Posterior vena cava (tissue), 2 donors: ENCODE measurements at places on chromosomes 1 and 21. TPM values are rescaled to one million over a fixed set of nuclear protein-coding genes. Genes with fewer than 3 reads are reported as not detected.
A peak's percentile ranks its signal among the peaks of the same experiment; 100 is the strongest.

TMIGD3 gene
- 7.1 TPM for total RNA-seq

FCRL1 gene
- 1.7 TPM for total RNA-seq

SPOCD1 gene
- 23.0 TPM for total RNA-seq

TIE1 gene
- total RNA-seq: 32.5 TPM

OPRD1 gene
- total RNA-seq: not detected

CD48 gene
- 5.6 TPM for total RNA-seq

FCMR gene
- 1.4 TPM for total RNA-seq

COL24A1 gene
- 0.19 TPM for total RNA-seq

GRCh38 chr1:177849130-177849529, 120.7 kb downstream of the SEC16B start:
- no peak for DNase-seq

DNA sequence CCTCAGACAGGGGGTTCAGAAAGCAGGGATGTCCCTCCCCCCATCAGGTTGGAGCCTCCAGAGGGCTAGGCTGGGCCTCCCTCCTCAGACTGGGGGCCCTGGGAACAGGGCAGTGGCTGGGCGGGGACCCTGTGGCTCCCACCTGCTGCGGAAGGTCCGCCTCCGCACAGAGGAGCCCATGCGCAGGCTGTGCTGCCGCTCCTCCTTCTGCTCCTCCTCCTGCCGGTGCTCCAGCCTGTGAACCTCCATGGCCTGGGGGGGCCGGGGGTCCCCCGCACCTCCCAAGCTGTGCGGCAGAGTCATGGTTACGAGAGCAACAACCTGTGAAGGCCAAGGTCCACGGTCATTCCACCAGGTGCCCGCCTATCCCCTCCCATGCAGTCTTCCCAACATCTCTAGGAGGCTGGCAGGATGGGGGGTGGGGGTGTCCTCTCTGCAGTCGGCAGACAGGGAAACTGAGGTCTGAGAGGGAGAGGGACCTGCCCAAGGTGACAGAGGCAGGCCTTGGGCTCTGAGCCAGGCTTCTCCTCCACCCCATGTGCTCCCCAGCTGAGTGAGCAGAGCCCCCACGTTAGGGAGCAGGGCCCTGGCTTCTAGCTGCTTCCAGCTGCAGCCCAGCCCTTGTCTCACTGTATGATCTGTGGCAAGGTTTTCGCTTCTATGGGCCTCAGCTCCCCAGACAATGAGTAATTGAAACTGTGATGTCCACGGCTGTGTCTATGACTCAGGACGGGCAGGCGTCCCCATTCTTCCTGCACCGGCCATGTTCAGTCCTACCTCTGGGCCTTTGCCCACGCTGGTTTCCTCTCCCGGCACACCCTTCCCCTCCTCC, 3.4 kb downstream of the MYOM3 start:
- DNase-seq: peak; percentile 90

GRCh38 chr1:176211396-176212165, 4.5 kb upstream of the COP1 start:
- no peak for DNase-seq

DNA sequence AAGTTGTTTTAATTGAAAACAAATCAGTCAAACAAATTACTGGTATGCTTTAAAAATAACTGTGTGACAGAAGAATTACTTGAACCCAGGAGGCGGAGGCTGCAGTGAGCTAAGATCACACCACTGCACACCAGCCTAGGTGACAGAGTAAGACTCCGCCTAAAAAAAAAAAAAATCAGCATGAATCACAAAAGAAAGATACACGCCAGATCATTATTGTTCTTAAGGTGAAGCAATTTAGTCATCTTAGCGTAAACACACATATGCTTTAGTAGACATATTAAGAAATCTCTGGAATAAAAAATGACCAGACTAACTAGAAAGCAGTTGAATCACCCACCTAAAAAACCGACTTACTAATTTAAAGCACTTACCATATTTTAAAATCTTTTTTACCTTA, 20.2 kb downstream of the RERE start:
- DNase-seq: no peak

DNA sequence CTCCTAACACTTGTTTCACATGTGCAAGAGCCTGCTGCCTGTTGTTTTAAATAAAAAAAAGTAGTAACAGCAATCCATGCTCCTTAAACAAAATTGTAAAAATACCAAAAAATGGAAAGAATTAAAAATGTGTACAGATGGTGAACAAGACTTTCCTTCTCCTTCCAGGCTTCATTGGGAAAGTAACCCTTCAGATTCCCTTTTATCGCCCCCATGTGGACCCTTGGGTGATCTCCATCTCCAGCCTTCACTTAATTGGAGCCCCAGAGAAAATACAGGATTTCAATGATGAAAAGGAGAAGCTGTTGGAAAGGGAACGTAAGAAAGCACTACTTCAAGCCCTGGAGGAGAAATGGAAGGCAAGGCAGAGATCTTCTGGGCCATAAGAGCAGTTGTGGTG, 14.2 kb downstream of the VPS13D start:
- DNase-seq: no peak

DNA sequence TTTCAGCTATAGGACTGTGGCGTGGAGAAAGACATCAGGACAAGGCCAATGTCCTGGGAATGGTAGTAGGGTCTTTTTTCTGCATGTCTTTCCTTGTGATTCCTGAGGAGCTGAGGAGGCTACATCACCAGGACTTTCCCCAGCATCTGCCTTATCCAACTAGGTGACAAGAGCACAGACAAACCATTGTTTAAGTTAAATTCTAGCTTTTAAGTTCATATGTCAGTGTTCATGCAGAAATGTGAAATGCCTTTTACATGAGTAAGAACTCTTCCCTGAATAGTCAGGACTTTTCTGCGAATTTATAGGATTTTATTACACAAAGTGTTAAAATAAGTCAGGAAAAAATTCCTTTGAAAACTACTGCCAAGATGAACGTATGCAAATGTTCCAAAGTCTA, 154.2 kb downstream of the PTGER3 start:
- DNase-seq: no peak

DNA sequence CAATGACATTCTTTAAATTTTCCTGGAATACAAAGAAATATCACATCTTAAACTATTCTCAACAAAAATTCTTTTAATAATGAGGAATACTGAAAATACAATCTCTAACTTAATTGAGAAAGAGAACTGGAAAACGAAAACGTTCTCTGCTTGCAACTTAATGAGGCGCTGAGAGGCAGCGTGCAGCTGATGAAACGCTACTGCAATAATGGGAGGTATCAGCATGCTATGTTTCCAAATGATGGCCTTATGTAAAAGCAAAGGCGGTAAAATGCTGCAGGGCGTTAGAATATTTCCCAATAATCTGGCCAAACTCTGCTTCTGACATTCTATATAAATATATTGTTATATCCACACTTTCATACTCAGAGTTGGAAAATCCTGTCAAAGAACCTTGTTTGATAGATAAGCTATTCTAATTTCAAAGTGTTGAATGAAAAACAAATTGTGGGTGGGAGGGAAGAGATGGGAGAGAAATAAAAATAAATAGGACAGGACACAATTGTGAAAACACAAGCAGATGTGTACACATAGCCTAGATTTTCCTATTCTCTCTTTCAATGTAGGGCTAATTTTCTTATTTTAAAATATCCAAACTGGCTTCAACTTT, 70.9 kb downstream of the APP start:
- no peak for DNase-seq

GRCh38 chr1:21307210-21307609, 16.9 kb upstream of the ECE1 start:
- no peak for DNase-seq

- no peak for DNase-seq
Observed at GRCh38 chr1:246107516-246108277, 399.4 kb downstream of the SMYD3 start.

GRCh38 chr1:96049759-96050409, 671.7 kb upstream of the PTBP2 start:
- no peak for DNase-seq

- DNase-seq: no peak
Observed at GRCh38 chr1:121595089-121595488, 410.3 kb downstream of the SRGAP2C start.

GRCh38 chr21:14773777-14774345, 227.7 kb upstream of the SAMSN1 start:
- DNase-seq: peak; percentile 74

GRCh38 chr1:78854556-78854955, 152.0 kb downstream of the ADGRL4 start:
- DNase-seq: no peak

GRCh38 chr1:169867012-169867675, 26.6 kb downstream of the SCYL3 start:
- DNase-seq: no peak

- no peak for DNase-seq
Observed at GRCh38 chr21:41396558-41397075, 29.4 kb upstream of the MX1 start.

DNA sequence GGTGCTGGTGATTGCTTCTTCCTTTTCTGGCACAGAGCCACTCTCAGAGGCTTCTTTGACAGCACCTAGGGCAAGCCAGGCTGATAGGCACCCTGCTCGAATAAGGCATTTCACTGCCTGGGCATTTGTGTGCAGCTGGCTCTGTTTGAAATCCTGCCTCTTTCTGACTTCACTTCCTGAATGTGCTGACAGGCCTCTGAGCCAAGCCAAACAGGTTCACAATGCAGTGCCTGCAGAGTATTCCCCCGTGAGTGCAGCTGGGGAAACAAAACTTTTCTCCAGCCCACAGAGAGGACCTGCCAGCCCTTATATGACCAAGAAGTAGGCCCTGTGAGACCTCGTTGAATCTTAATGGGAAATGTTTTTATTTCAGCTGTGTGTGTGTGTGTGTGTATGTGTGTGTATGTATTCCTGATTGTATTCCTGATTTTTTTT, 10.4 kb downstream of the JUN start:
- no peak for DNase-seq

DNA sequence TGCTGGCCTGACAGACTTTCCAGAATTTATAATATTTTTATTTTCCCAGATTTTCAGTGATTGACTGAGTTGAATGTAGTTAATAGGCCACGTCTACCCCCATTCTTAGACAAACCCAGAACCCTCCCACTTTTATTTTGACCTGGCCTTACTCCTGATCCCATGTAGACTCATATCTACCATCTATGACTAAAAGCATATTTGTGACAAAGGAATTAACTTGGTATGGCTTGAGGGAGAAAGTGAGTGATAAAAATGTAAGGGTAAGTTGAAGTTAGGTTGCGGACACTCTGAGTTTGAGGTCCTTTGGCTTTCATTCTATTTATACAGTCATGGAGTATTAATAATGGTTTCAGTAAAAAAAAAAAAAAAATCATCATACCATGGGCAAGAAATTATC, 168.4 kb downstream of the KCNK2 start:
- DNase-seq: no peak

- DNase-seq: no peak
Observed at GRCh38 chr1:84971957-84972356, 25.0 kb downstream of the MCOLN2 start.

DNA sequence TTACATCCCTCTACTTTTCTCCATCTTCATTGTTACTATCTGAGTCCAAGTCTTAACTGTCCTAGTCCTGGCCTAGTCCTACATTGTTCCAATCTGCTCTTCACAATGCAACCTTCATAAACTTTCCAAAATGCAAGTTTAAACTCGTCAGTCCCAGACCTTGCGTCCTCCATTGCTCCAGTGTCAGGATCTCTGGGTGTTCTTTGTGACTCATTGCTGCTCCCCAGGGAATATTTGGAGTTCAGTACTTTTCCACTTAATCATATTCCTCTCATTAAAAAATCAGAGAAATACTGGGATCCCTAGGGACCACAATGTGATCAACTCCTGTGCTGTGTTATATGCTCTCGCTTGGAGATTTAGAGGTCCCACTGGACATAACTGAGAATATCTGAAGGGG, 18.0 kb upstream of the KPRP start:
- DNase-seq: no peak

GRCh38 chr1:231636157-231636556, 9.6 kb downstream of the DISC1 start:
- DNase-seq: no peak

GRCh38 chr1:96482616-96483015, 239.0 kb upstream of the PTBP2 start:
- no peak for DNase-seq

DNA sequence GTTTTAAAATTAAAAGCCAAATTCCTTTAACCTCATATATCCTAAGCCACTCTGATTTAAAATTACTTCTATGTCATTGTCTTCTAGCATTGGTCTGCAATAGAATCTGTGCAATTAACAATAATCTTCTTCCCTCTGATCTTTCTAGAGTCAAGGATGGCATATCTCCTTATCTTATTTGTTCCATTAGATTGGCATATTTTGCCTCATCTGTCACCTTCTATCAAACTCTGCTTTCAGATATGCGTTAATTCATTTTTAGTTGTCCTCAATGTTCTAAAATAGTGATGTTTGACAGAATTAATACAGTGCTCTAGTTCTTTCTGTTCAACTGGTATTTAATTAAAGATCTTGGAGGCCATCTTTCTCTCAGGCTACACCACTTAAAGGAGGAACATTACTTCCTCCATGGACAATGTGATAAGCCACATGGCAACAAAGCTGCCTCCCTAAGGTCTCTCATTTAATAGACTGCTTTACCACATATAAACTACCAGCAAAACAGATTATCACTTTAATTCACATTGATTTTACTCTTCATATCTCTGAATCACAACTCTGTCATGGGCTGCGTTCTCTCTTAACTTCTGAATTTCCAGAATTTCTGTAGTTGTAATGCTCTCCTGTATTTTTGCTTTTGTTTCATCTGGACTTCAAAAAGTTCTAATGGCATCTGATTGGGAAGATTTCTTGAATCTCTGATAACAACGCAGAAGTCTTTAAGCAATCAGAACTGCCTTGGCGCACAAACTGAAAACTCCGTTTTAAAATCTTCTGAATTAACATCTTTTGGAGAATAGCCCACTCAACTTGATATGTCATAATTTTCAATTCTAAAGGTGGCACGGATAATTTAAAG, 2.8 kb downstream of the NRIP1 start:
- DNase-seq: no peak
